ENCODE measurements at places on chromosomes 2 and 18. TPM values are rescaled to one million over a fixed set of nuclear protein-coding genes. Genes with fewer than 3 reads are reported as not detected.

DNA sequence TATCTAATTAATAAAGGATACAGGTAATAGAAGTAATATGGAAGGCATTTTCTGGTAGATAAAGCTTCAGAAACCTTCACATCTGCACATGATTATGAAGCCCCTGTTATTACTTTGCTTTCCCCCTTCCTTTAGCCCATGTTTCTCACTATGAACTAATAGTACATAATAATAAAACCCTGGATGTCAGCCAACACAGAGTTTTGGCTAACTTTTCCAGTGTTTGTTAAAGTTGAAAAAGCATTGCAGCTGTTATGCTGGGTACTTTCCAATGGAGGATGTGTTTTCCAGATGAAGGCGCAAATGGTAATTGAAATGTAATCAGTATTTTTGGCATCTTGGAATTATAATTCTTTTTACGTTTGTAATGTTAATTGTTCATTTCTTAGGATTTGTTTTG lies 43.5 kb downstream of the SPTBN1 start:
- DNase-seq = no peak

DNA sequence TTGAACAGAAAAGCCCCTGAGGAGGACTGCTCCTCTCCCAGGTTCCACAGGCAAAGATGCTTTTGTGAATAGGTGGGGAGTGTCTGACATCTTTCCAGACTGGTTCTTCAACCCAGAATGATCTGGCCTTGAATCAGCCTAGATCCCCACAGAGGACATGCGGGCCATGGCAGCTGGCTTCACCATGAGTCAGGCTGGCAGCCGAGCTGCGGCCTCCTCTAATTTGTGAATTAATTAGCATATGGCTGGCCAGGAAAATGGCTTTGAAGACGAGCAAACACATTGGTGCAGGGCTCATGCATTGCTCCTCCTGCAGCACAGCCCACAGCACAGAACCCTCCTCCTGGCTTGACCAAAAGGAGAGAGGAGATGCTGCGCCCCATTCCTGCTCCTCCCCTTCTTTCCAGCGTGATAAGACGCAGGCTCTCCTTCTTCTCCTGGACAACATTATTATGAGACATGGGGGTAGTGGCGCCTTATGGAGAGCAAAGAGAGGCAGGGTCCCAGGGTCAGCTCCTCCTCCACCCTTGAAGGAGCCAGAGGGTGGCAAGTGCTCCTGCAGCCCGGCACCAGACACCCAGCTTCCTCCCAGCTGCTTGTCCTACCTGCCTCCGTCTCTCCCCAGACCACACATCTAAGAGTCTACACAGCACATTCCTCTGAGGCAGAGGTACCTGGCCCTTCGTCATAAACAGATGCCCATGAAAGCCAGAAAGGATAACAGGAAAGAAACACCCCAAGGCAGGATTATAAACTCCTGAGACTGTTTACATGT lies 66.7 kb downstream of the EDAR start:
- DNase-seq = no peak

- no peak for DNase-seq
Observed at GRCh38 chr2:210626849-210627248, 70.5 kb downstream of the CPS1 start.

DNA sequence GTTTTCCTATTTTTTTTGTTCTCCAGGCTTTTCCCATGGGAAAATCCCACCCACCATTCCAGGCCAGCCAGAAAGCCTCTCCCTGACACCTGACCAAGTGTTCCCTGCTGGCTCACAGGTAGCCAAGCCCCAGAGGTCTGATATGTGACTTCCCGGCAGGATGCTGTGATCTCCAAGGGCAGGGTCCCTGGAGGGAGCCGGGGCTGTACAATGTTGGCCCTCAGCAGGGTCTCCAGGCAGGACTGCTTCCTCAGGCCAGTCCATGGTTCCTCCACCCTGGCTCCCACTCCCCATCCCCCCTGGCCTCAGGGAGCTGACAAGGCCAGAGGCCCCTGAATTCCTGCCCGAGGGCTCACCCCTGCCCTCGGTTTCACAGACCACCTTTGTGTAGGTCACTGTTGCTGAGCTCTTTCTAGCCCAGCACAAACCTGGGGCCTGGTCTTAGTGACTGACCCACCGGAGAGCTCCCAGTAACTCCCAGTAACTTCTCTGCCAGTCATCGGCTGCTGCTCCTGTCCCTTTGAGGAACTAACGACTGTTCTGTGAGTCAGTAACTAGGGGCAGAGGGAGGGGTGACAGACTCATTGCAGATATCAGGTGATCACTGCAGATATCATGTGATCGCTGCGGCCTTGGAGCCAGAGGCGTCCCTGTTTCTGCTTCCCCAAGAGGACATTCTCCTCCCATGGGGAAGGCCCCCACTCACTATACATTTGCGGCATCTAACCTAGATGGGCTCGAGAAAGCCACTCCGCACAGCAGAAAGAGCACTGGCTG lies 38.7 kb downstream of the SDC1 start:
- DNase-seq = peak; percentile 2

GRCh38 chr2:121144111-121144510 lies 140.9 kb downstream of the TFCP2L1 start:
- DNase-seq = no peak

Gene ZNF804A
- total RNA-seq = 0.05 TPM

- peak; percentile 31 for DNase-seq
Observed at GRCh38 chr2:95048825-95049682, 23.5 kb downstream of the MAL start.

GRCh38 chr2:237480988-237481525 lies 6.0 kb upstream of the MLPH start:
- DNase-seq = no peak

GRCh38 chr18:50970006-50970405 lies 2.2 kb downstream of the ELAC1 start:
- no peak for DNase-seq

GRCh38 chr2:168970711-168971233 lies 60.4 kb downstream of the ABCB11 start:
- no peak for DNase-seq

Gene ARL4C
- total RNA-seq = 2.5 TPM

Gene AQP12A
- not detected for total RNA-seq

DNA sequence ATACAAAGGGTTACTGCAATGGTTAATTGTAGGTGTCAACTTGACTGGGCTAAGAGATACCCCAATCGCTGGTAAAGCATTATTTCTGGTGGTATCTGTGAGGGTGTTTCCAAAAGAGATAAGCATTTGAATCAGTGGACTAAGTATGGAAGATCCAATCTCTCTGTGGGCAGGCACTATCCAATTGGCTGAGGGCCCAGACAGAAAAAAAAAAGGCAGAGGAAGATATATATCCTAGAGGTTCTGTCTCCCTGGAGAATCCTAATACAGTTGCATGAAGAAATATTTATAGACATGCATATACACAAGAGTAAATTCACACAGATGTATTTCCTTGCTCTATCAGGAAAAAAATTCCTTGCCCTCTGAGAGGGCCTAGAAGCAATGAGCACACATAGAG lies 43.9 kb downstream of the TBC1D8 start:
- DNase-seq = no peak

Gene TTR
- not detected for total RNA-seq

- no peak for DNase-seq
Observed at GRCh38 chr2:160440888-160441287, 52.7 kb downstream of the RBMS1 start.

GRCh38 chr2:30267161-30267975 lies 36.0 kb downstream of the LBH start:
- no peak for DNase-seq

- no peak for DNase-seq
Observed at GRCh38 chr2:84481702-84482101, 22.6 kb upstream of the SUCLG1 start.

All from Right ventricle myocardium inferior (tissue), 1 donor.